AML-193 (cell line): ENCODE measurements at places on chromosomes 12 and 14.

DNA sequence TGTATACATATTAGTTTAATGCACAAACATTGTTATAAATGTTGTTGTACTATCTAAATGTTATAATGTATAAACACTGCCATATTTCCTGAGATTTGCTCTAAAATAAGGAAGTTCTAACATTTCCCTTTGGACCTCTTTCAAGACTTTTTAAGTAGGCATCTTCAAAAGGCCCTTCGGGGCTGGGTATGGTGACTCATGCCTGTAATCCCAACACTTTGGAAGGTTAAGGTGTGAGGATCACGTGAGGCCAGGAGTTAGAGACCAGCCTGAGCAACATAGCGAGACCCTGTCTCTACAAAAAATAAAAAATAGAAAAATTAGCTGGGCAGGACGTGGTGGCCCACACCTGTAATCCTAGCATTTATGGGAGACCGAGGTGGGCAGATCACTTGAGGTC lies 35.5 kb downstream of the FBLN5 start:
- no peak for DNase-seq

GRCh38 chr12:39157696-39158342 lies 252.4 kb upstream of the CPNE8 start:
- no peak for DNase-seq

- no peak for DNase-seq
These were observed 51.2 kb downstream of the SLC2A13 start for GRCh38 chr12:40054555-40055227.

DNA sequence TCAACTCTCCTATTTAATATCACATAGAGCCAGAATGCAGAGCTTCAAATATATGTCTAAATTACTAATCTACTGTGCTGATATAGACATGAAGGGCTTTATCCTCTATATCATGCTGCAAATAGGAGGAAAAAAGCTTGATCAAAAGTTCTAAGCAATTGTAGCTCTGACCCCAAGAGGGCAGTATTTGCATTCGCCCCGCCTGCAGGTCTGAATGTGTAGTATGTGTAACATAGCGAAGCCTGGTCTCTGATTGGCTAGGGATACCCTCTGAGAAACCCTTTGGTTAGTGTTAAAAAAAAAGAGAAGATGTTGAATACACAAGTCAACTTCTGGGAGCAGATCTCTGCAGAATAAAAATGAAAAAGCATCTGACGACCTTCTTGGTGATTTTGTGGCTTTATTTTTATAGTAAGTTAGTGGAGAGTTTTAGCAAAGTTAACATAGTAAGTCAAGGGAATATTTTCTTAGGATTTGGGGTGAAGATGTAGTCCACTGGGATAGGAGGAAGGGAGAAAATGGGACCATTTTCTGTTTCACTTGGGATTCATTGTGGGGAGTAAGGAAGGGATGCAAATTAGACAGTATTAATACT lies 151.6 kb upstream of the OR4E1 start:
- DNase-seq, result peak; percentile 80

- no peak for DNase-seq
These were observed 171.1 kb downstream of the DACT1 start for GRCh38 chr14:58808828-58809227.

- DNase-seq, result no peak
These were observed 43.8 kb upstream of the PPP1R12A start for GRCh38 chr12:79978692-79979091.

DNA sequence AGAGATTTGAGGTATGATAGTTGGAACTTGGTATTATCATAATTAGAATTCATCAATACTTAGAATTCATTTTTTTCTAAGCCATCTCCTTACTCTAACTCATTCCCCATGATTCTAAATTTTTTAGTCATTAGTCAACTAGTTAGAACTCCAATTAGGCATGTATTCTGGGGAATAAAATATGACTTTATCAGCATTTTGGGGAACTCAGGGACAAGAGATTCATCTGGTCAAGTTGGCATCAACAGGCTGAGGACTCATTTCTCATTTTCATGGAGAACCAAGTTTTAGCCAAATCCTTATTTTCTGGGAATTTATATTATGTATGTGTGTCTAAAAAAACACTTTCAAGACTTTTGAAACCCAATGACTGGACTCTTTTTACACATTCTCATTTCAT lies 29.2 kb downstream of the DIP2B start:
- DNase-seq, result no peak

- no peak for DNase-seq
These were observed 13.8 kb downstream of the DTX1 start for GRCh38 chr12:113070117-113070906.

- DNase-seq, result peak; percentile 44
These were observed 227.7 kb upstream of the CRY1 start for GRCh38 chr12:107320929-107321631.

DNA sequence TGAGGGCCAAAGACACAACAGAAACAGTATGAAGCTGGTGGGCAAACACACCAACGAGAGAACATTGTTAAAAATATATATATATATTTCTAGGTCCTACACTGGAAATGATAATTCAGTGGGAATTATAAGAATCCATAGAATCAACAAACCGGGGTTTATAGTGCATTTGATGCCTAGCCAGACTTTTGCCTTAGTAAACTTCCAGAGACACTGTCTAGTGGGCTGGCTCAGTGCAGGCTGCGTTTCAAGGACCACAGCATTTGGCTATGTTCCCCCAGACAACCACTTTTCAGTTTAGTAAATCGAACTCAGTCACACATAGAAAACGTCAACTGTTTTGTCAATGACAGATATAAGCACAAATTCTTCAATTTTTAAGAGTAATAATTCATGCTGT lies 41.9 kb downstream of the SLC38A4 start:
- DNase-seq, result no peak

- no peak for DNase-seq
These were observed 44.9 kb downstream of the ATP2B1 start for GRCh38 chr12:89663577-89664357.

DNA sequence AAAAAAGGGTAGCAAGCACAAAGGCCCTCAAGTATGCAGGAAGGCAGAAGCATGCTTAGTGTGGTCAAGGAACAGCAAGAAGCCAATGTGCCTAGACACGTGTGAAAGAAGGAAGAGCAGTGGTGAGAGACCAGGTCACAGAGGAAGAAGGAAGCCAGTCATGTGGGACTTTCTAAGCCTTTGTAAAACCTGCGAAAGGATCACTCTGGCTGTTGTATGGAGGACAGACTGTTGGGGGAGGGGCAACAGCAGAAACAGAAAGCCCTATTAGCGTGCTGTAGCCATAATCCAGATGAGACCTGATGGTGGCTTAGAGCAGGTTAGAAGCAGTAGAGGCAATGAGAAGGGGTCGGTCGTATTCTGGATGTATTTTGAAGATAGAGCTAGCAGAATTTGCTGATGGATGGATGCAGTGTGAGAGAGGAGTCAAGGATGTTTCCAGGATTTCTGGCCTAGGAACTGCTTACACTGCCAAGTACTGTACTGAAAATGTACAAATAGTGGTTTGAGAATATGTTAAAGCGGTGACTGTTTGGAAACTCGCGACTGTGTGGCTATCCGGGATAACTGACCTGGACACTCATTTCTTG lies 5.7 kb upstream of the MLF2 start:
- no peak for DNase-seq

GRCh38 chr12:1246637-1247036 lies 255.6 kb downstream of the ERC1 start:
- DNase-seq, result no peak

GRCh38 chr12:14921218-14921617 lies 17.1 kb downstream of the ERP27 start:
- DNase-seq, result no peak
